ENCODE measurements at places on chromosomes 7 and 10.

DNA sequence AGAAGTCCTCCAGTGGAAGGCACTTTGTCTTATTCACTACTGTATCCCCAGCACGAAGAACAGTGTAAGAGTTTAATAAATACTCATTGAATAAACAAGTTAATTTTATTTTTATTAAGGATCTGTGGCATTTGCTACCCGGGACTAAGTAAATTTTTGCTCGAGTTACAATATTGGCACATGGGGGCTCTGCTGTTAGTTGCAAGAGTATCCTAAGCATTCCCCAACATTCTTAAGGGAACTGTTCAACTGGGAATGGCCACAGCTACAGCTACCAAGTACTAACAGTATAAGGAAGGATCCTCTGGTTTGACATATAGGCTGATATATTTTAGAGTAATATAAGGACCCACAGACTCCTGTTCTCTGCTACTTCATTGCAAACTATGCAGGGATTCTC, 8.7 kb upstream of the LRRTM3 start:
- DNase-seq = no peak

GRCh38 chr10:35884657-35885071, 242.6 kb upstream of the FZD8 start:
- no peak for DNase-seq

GRCh38 chr7:12386313-12386740, 17.3 kb downstream of the VWDE start:
- DNase-seq = no peak

DNA sequence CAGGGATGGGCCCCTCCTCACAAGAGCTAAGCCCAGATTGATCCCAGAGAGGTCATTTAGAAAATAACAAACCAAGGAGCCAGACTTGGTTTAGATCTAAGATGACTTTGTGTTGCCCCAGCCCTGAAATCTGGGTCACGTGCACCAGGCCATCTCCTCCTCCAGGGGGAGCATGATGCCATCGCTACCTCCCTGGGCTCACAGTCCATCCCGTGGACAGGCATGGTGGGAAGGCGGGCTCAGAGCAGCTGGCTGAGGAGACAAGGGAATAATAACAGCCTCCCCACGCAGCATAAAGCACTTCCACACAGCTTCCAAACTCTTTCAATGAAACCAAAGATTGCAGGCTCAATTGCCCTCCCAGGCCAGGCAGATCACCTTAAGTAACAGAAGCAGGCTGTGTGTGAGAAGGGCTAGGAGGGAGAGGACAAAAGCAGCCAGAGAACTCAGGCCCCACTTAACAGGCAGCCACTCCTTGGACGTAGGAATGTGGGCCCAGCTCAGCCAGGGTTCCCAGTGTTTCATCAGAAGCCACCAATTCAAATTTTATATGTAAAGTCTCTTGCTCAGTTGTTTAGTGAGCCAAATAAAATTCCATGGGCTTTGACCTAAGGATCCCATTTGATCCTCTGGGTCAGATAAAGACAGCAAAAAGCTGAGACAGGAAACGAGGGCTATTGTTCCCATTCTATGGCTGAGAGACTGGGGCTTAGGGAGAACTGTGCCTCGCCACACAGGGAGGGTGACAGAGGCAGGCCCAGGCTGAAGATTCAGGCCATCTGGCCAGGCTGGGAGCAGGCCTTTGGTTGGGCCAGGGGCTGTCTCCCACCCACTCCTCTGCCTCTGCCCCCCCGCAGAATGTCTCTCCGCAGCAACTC, 100.2 kb downstream of the COL13A1 start:
- no peak for DNase-seq

GRCh38 chr10:3757638-3758490, 27.1 kb downstream of the KLF6 start:
- DNase-seq = no peak

- no peak for DNase-seq
Measured at GRCh38 chr10:129448539-129448938, 18.5 kb upstream of the MGMT start.

DNA sequence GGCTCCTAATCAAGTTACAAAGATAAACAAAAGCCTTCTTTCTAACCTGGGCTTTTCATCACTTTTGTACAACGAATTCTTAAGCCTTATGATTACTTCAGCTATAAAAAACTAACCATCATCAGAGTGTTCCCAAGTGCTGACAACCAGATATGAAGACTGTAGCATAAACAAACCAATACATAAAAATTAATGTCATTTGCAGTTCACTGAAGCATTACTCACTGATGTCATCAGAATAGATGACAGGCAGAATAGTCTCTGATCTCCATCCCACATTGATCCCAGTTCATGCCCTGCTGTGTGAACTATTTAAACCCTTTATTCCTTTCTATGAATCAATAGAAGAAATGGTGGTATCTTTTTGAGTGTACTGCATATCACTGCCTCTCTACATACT, 84.4 kb downstream of the DNAJC1 start:
- no peak for DNase-seq

DNA sequence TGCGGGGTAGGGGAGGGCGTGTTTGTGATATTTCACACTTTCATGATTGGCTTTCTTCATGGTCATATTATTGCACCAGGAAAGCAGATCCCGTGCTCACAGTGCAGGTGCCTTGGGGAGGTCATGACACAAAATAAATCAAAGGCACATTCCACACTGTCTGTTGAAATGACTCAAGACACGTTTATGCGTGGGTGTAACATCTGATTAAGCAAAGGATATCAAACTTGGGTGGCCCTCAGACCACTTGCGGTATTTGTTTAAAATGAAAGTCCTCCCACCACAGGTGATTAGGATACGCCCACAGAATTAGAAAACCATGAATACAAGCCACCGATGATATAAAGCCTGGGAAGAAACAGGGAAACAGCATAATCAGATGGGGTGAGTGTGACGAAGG, 51.1 kb downstream of the SVIL start:
- DNase-seq = no peak

DNA sequence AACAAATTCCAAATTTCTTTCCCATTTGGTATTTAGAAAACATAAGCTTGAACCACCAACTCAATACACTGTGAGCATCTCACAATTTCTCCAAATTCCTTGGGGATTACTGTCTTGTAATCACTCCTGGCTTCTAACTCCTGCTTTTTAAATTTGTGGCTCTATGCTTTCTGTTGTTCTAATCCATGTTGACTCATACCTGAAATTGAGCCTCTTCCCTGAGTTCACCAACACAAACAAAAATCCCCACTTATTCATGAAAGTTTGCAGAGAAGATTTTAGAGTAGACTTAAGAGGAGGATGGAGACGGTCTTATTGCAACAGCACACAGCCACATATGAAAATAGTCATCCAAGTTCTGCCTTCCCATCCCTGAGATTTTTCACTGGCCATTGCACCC, 252.5 kb downstream of the PTEN start:
- DNase-seq = no peak

GRCh38 chr7:96998744-96999143, 6.6 kb upstream of the DLX6 start:
- DNase-seq = no peak

DNA sequence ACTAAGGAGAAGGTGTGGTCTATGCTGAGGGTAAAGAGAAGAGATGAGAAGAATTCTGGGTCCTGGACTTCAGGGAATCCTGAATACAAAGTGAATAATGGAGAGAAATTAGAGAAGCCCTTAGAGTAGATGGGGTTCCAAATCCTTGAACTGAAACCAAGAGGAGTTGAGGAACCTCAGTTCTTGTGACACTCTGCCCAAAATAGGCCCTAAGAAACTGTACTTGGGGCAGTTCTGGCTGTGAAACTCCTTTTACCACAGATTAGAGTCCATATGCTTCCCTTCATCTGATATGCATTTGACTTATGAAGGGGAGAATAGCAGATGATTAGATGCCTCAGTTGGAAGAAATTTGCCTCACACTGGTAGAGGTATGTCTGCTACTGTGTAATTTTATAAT, 19.0 kb downstream of the TES start:
- no peak for DNase-seq

GRCh38 chr7:15685358-15686294, 857 bp downstream of the MEOX2 start:
- DNase-seq = peak; percentile 12

- no peak for DNase-seq
Measured at GRCh38 chr7:144713850-144714249, 122.0 kb downstream of the TPK1 start.

GRCh38 chr7:5681979-5682546, 99.4 kb downstream of the RNF216 start:
- no peak for DNase-seq

DNA sequence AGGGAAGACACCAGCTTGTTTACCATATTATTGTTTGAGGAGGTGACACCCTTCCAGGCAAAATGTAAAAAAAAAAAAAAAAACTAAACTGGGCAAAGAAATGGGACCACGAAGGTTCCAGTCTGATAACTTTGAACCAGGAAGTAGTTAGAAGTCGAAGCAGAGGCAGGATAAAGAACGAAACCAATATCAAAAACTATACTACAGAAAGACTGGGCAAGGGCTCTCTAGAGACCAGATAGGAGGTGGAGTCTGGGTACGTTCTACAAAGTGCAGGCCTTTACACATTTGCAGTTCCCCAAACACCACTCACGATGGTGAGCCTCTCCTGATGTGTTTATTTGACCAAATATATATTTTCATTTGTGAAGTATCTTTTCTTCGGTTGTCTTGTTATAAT, 125.7 kb upstream of the CDK1 start:
- DNase-seq = no peak

- no peak for DNase-seq
Measured at GRCh38 chr10:96130326-96130995, 364 bp downstream of the ZNF518A start.

DNA sequence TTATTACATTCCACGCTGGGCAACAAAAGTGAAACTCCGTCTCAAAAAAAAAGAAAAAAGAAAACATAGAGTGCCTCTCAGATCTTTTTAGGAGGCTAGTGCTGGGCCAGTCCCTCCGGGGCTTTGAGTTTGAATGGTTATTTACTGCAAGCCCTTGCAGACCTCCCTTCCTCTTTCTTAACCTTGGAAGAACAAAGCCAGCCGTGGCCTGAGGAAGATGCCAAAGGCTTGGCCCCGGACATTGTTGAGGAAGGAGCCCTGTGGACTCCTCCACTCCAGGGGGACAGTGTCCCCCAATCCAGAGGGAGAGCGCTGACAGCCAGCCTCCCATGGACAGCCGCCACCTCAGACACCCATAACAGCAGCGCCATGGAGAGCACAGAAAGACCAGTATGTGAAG, 5.0 kb downstream of the TSPAN33 start:
- DNase-seq = no peak

DNA sequence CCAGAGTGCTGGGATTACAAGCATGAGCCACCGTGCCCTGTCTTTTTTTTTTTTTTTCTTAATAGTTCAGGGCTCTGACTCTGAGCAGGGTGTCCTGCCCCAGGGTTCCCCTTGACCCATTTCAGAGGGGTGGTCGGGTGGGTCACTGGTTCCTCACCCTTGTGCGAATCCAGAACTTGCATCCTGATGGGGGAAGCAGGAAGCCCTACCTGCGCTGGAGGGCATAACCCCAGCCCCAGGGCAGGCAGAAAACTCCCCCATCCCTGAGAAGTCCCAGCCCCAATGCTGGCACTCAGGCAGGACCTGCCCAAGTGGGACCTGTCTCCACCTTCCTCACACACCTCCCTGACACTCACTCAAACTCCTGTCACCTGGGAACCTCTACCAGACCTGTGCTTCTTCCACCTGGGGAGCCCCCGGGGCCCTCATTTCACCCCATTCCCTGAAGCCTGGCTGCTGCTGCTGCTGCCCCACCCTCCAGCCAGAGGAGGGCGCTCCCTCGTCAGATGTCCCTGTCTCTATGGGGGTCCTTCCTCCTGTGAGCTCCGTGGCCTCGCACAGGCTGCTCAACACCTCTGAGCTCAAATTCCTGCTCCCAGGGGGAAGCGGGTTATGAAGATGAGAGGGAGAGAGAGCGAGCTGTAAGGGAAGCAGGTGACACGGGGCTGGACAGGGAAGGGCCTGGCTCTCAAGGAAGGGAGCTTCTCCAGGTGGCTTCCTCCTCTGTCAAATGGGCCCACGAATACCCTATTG, 15.1 kb upstream of the ZNF273 start:
- DNase-seq = no peak

DNA sequence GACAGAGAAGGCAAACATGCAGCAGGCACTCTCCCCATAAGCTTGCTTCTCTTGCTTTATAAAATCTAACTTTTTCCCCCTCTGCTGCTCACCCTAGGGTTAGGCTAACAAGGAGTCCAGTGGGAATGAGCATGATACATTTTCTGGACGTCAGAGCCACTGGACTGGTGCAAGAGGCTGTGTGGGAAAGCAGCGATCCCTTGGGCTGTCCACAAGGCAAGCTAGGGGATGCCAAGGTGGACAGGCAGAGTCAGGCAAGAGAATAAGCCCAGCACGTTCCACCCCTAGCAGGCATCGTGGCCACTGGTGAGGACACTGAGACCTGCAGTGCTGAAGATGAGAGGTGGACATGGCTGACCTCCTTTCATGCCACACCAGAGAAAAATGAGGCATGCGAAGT, 290.9 kb upstream of the ZMIZ1 start:
- DNase-seq = no peak

- no peak for DNase-seq
Measured at GRCh38 chr10:62021128-62021665, 119.7 kb downstream of the ARID5B start.

- peak; percentile 84 for DNase-seq
Measured at GRCh38 chr7:148535217-148535616, 55.3 kb upstream of the C7orf33 start.

GRCh38 chr7:128903621-128904361, 6.7 kb downstream of the KCP start:
- no peak for DNase-seq

- no peak for DNase-seq
Measured at GRCh38 chr10:61342858-61343572, 110.2 kb downstream of the TMEM26 start.

DNA sequence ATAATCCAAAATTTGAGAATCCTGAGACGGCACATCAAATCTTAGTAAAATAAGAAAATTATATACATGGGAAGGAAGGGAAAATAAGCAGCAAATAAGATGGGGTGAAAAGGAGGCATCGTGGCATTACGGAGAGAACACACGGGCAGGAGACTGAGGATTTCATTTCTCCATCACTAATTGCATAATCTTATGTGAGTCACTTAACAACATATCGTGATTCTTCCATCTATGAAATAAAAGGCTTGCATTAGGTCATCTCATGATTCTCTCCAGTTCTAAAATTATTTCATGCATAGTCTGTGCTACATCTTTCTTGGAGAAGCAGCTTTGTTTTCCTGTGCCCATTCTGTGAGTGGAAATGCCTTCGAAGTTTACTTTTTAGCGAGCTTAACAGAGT, 288.7 kb downstream of the LRMDA start:
- DNase-seq = no peak

DNA sequence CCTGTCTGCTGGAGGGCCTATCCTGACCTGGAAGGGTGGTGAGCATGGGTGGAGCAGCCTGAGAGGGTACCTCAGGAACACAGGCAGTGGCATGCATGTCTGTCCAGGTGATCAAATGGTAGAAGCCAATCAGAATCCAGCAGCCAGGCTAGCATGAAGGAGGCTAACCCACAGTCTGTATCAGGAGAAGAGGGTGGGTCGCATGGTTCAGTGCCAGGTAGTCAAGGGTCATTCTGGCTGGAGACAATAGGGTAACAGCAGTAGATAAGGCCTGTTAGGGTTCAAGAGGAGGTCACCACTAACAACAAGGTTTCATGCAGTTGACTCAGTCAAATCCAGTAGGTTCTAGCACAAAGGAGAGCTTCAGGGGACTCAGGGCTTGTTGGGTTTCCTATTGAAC, 10.4 kb downstream of the ALDH18A1 start:
- no peak for DNase-seq

- DNase-seq = no peak
Measured at GRCh38 chr10:60122190-60122589, 215.8 kb upstream of the CCDC6 start.

- DNase-seq = no peak
Measured at GRCh38 chr7:29980151-29980550, 9.4 kb downstream of the SCRN1 start.

Measured in left kidney (tissue), 8 donors.